Lower leg skin (tissue), 4 donors: ENCODE measurements at places on chromosomes 7 and 10. TPM values are rescaled to one million over a fixed set of nuclear protein-coding genes. Genes with fewer than 3 reads are reported as not detected.

CFAP69 gene
- total RNA-seq = 3.5 TPM

DNA sequence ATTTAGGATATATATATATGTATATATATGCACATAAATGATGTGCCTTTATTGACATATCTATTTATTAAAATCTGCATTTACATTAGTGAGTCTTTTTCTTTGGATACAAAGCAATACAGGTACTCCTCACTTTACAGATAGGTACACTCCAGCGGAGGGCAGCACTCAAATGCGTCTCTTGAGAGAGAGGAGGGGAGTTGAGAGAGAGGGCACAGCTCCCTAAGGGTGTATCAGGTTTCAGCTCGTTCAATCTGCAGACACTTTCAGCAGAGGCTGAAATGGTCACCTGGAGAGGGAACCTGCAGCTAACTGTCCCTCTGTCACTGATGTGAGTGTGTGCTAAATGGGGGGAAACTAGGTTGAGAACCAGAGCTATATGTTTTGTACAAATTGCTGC lies 21.5 kb downstream of the C10orf53 start:
- no peak for DNase-seq

DNA sequence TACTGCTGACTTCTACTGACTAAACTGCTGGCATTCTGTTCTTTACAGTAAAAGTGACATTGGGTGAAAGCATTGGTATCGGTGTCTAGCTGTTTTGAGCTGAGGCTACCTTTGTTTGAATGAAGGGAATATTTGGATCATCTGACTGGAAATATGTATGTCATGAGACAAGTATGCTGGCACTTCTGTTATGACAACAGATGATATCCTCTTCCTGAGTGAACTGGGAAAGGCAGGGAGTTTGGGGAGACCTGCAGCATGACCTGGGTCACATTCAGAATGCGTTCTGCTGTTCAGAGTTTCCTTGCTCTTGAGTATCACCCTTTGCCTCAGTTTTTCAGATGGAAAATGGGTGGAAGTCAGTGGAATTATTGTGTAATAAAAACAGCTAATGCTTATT lies 81.8 kb downstream of the PLCE1 start:
- no peak for DNase-seq

BLVRA gene
- total RNA-seq = 25.4 TPM

CALHM1 gene
- not detected for total RNA-seq

DNA sequence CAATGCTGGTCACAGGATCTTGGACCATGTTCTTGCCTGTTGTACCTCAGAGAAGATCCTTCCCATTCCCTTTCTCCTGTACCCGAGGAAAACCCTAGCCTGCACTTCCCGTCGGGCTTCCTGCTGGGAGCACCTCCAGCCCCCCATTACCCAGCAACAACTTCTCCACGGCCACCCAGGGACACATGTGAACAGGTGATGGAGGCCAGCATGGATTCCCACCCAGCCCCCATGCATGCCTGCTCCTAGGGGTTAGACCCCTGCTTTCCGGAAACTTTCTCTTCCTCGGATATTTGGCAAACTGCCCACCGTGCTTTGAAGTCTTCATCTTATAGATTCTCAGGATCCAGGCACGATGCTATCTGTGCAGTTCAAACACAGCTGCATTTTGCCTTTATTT lies 67.3 kb downstream of the CALML3 start:
- no peak for DNase-seq

DNA sequence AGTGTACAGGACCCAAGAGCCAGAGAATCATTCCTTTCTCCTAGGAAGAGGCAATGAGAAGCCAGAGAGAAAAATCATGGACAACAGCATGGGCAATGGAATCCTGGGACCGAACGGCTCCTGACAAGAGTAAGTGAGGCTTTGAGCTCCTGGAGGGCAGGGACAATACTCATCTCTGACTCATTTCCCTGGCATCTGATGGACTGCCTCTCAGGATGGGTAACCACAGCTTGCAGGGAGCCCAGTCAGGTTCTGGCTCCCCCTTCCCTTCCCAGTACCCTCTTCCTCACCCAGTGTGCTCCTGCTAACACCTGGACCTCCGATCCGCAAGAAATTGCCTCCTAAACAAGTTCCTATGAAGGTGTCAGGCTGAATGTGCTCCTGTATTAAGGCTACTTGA lies 51.2 kb upstream of the SORCS3 start:
- DNase-seq = no peak

RET gene
- total RNA-seq = 0.53 TPM

NKX1-2 gene
- total RNA-seq = 0.78 TPM

- no peak for DNase-seq
Observed at GRCh38 chr7:8500286-8500685, 66.9 kb downstream of the NXPH1 start.

DRGX gene
- total RNA-seq = not detected

DNA sequence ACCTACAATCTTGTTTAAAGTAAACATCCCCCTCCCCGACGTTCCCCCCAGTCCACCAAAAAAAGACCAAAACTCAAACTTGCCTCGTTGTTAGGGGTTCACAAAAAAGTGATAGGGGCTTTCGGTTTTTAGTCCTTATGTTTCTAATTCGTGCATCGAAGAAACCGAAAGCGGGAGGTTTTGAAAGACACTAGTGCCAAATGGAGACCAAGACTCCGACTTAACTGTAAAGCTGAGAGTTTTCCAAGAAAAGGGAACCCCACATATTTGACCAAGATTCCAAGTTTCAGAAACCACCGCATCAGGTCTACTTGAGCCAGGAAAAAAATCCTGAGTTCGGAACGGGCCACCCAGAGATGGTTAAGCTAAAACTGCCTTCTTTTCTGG lies 534 bp downstream of the PSMA2 start:
- DNase-seq = no peak

DNA sequence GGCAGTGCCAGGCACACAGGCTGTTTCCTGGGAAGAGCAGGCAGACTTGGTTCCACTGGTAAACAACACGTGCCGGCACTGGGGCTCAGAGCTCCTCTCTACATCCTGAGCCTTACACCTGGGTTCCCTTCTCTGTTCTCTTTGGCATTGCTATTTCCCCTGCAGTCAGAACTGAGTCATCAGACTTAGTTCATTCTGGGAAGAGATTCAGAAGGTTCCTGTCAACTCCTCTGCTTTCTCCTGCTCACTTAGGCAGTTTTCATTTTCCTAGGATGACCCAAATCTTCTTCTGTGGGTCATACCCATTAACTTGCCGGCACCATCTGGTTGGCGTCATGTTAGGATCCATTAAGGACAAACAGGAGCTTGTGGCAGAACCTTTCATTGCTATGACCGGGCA lies 33.4 kb upstream of the LRRC18 start:
- DNase-seq = no peak

CYP3A7 gene
- total RNA-seq = not detected

DNA sequence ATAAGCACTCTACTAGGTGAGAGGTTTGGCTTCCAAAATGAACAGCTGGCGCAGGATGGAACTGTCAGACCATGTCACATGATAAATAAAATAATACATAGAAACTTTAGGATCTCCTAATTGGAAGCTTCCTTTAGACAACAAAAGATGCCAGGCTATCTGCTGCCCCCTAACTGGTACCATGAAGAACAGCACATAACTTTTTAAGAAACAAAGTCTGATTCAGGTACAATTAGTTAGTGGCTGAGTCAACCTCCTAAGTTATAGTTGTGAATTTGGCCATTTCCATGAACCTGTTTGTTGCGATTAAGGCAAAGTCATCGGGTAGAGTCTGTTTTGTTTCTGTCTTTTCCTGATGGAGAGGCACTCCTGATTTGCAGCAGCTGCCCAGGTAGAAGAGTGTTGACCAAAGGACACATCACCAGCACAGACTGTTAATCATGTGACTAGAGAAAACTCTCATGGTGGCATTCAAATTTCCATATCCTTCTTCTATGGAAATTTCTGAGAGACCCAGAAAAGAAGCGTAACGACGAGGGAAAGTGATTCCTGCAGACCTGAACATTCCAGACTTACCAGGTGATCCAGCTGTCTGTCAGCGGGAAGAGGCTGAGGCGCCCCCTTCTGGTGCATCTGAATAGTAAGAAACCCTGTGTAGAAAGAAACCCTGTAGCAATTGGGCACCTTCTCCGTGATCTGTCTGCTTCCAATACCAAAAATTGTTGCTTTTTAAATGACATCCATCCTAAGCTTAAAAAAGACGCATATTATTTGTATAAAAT lies 8.6 kb upstream of the INHBA start:
- DNase-seq = no peak

SAMD9L gene
- 1.6 TPM for total RNA-seq
